MG63 (cell line): ENCODE measurements at places on chromosomes 7 and 10.
A peak's percentile ranks its signal among the peaks of the same experiment; 100 is the strongest.

DNA sequence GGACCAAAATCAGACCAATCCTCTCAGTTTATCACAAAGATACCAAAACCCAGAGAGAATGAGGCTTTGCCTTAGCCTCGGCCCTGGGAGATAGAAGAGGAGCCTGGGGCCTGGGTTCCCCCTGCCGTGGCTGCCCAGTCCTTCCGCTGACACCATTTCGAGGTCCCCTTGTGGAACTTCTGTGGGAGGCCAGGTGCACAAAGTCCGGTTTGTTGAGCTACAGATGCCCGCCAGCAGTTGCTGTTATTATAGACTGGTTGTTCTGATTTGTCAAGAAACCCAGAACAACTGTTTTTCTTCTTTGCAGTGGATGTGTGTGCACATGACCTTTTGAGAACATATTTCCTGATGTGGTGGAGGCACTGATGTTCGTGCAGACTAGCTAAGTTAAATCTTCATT, 47.6 kb downstream of the CUX1 start:
- DNase-seq: no peak

GRCh38 chr10:71394926-71395562, 1.7 kb upstream of the CDH23 start:
- no peak for DNase-seq

GRCh38 chr7:48901966-48902365, 22.4 kb upstream of the CDC14C start:
- no peak for DNase-seq

DNA sequence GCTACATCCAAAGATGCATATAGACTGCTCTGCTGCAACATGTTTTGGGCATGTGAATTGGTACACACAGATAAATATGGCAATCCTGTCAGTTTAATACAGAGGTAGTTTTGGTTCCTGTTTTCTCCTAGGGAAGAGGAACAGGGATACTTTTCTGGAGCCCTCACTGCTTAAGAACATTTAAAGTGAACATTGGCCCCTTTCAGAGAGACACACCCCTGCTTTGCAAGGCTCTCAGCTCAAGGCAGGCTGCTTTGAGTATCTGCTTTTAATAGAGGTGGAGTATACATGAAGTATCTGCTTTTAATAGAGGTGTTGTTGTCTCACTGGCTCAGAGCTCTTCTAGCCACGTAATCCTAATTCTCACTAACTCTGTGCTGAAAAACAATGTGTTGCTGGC, 38.9 kb downstream of the CYP51A1 start:
- no peak for DNase-seq

GRCh38 chr7:134764365-134764764, 15.1 kb upstream of the CALD1 start:
- no peak for DNase-seq

DNA sequence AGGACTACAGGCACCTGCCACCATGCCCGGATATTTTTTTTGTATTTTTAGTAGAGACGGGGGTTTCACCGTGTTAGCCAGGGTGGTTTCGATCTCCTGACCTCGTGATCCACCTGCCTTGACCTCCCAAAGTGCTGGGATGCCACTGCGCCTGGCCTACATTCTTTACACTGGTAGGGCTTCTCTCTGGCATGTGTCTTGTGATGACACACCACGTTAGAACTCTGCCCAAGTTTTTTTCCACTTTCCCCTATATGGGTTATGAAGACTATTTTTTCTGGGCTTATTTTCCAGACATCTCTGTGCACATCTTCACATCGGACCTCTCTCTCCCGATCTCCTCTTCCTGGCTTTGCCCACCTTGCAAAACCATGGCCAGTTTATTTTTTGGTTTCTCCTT, 10.7 kb downstream of the FAM200A start:
- DNase-seq: no peak

GRCh38 chr10:15335508-15335907, 35.6 kb downstream of the FAM171A1 start:
- DNase-seq: no peak

DNA sequence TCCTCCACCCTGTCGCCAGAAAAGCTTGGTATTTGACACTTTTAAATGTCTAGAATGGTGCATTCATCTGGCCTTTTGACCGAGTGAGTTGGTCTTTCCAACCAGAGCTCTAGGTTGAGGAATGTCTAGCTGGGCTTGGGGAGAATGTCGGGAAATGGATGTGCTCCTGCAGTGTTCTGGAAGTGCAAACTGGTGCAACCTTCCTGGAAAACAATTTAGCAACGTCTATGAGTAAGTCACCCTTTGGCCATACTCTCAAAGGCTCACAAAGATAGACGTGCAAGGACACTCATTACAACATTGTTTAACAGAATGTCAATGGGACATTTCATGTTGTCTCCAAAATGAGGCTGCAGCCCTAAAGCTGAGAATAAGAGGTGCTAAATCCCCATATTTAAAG, 12.2 kb upstream of the NMT2 start:
- no peak for DNase-seq

- DNase-seq: no peak
Observed at GRCh38 chr10:65396997-65397396, 1528.8 kb upstream of the LRRTM3 start.

DNA sequence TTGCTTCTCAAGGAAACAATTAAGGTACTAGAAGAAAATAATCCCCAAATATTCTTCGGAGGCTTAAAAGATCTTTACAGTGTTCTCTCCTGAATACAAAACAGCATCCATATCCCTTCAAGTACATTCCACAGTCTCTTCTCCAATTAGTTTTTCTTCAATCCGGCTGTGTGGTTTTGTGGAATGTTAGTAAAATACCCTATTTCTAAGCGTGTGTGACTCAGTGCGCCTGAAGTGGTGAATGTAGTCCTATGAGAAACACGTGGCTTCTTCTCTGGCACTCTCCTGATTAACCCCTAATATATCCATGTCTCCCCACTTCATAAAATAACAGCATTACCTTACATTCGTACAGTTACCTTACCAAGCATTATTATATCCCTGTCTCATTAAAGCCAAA, 570.2 kb downstream of the ARL4A start:
- DNase-seq: no peak

GRCh38 chr7:115574681-115575291, 455.8 kb downstream of the TFEC start:
- DNase-seq: no peak

DNA sequence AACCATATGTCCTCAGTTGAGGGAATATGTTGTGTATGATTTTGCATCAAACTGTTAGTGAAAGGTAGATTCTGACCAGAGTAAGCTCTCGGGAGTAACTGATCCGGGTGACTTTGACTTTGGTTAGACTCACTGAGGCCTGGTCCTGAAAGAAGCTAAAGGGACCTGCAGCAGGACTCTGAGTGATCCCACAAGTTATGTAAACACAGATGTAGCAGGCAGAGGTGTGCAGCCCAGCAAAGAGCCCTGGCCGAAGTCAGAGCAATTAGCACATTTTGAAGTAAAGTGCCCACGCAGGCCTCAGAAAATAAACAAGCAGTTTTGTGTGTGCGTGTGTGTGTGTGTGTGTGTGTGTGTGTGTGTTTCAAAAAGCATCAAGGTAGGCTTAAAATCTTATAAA, 245.6 kb upstream of the FERD3L start:
- no peak for DNase-seq

DNA sequence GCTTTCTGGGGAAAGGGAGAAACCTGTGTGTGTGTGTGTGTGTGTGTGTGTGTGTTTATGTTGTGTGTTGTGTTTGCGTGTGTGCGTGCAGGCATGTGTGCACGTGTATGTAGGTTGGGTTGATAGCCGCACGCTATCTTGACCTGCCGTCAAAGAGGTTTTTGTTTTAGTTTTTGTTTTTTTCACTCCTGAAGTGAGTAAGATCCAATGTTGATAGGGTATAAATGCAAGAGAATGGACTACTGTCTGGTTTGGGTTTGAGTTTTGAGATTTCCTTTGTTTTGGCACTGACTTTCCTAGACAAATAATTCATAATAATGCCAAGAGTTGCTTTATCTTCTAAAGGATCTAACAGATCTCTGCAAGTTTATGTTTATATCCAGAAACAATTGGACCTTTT, 27.8 kb downstream of the POU6F2 start:
- no peak for DNase-seq

DNA sequence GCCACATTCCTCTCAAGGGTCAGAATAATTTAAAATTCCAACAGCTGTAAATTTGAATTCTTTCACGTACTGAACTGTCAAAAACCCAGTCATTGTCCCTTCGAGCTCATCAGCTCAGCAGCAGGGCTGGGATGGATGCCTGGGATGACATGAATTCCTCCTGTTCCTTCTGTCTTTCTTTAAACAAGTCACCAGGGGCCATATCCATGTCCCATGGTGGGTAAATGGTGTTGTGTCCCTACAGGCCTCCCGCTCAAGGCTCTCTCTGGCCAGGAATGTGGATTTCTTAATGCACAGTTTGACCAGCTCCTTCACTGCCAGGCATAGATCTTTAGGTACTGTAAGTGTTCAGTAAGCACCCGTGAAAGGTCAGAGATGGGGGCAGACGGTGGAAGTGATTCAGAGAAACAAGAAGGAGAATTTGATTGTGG, 13.8 kb upstream of the TECPR1 start:
- no peak for DNase-seq

GRCh38 chr10:8306685-8307364, 252.3 kb downstream of the GATA3 start:
- no peak for DNase-seq

GRCh38 chr7:135681762-135682161, 19.4 kb downstream of the STMP1 start:
- no peak for DNase-seq

GRCh38 chr7:3080106-3080505, 36.4 kb upstream of the CARD11 start:
- DNase-seq: no peak

DNA sequence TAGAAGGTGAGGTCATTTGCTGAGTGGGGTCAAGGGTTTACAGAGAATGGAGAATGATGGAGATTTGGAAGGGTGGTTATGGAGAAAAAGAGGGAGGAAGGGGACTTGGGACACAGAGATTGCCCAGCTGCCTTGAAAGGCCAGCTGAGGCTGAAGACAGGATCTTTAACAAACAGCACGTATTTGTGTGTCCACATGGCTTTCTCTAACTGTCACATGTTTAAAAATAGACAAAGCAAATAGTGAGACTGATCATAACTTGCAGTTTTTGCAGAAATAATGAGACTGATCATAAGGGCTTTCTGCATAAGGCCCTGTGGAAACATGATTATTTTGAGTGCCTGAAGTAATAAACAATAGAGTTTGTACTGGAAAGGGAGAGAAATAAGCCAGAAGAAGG, 212.7 kb downstream of the HDAC9 start:
- DNase-seq: no peak

DNA sequence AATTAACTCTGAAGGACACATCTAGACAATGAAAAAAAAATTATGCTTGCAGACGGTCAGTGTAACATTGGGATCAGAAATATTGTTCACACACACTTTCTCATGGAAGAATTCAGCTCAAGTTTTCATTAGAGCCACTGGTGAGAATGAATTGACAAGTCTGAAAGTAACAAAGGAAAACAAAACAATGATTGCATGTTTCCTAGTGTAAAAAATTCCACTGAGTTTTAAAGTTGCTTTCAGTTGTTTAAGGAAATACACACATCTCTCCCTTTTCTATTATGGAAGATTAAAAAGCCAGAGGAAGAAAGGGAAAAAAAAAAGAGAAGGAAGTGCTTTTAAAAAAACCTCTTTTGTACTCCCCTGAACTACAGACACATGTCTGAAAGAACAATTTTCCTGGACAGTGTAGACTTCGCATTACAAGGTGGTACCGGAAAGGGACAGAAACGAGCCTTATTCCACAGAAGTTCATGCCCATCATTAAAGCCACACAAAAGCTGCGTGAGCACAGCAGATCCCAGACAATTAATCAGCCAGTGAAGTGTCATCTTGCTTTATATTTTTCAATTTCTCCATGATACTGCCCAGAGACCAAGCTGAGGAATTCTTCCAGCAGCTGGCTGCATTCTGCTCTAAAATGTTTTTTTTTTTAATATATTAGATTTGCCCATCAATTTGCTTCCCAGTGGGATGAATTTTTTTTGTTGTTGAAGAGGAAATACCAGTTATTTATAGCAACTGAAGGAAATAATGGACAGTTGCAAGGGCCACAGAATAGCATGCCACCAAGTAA, 294.8 kb downstream of the DOCK4 start:
- no peak for DNase-seq

GRCh38 chr10:27838361-27838760, 92.7 kb upstream of the MKX start:
- DNase-seq: peak; percentile 14

GRCh38 chr10:10313149-10313835, 704.4 kb upstream of the CELF2 start:
- DNase-seq: no peak

DNA sequence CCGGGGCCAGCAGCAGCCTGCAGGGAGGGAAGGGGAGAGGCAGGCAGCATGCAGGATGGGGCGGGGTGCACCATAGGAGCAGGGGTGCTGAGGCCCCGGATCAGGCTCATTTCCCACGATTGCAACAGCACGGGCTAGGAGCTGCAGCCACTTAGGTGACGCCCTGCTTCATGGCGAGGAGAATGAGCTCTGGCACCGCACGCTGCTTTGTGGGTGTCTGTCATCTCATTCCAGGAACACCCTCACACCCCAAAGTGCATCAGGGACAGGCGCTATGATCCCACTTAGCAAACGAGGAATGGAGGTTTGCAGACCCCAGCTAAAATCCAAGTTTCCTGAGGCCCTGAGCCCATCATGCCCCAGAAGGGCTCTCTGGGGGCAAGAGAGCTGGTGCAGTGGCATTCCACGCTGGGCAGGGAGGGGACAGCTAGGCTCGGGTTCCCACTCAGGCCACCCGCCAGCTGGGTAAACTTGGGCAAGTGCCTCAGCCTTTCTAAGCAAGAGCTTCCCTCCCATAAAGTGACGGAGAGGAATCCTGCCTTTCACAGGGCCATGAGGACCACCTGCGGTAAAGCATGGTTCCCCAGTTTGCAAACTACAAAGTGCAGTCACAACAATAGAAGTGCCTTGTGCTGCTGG, 9.3 kb downstream of the KCNH2 start:
- DNase-seq: no peak

DNA sequence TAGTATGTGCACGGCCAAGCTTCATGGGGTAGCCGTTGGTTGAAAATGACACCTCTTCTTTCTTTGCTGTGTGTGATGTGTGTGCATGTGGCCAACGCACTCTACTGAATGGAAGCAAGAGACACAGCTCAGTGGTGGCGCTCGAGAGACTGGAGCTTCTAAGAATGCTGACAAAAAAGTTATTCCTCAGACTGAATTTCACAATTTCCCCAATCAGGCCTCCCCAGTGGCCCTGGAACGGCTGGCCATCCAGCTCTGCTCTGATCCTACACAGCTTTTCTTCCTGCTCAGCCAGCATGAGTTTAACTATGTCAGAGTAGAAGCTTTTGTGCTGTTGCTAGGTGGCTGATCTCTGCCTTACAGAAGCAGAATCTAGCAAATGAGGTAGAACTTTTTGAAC, 186.7 kb upstream of the PLXDC2 start:
- DNase-seq: no peak

DNA sequence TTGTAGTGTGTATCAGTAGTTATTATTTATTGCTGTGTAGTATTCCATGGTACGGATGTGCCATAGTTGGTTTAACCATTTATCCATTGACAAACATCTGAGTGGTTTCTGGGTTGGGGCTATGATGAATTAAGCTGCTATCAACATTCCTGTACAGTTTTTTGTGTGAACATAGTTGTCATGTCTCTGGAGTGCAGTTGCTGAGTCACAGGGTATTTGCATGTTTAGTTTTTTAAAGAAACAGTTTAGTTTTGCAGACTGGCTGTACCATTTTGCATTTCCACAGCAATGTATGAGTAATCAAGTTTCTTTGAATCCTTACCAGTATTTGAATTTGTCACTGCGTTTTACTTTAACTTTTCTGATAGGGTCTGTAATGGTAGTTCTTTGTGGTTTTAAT, 516.7 kb upstream of the CELF2 start:
- DNase-seq: no peak
